Fibroblast of pulmonary artery (primary cell): ENCODE measurements at places on chromosomes 3 and 15.

GRCh38 chr3:66487465-66487864, 13.4 kb downstream of the LRIG1 start:
- no peak for DNase-seq

DNA sequence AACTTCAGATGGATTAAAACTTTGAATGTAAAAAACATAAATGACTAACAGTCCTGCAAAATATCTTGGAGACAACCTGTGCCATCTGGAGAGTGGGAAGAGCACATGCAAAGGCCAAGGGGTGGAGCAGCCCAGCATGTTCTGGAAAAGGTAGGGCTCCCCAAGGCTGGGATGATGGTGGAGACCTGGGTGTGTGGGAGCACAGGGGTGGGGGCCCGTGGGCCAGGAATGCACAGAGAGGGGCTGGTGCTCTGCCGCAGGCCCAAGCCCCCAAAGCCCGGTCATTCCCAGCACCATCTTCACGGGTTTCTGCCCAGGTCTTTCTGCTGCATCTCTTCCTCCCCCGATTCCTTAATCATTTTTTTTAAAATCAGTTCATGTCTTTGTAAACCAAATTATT, 9.7 kb upstream of the GATA2 start:
- DNase-seq, result no peak

DNA sequence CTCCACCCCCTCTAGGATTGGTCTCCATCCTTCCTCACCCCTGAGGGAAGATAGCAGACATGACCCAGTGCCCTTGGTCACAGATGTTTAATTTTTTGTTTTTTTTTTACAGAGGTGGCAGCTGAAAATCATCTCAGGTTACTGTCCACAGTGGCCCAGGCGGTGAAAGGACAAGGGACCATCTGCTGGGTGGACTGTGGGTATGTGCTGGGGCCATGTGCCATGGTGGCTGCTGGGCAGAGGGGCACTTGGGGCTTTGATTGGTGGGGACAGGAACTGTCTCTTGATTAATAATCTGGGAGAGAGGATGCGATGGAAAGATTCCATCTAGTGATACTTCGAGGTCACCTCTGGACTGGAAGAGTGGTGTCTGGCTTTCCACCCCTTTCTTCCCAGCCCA, 25.4 kb downstream of the PDIA5 start:
- DNase-seq, result no peak

DNA sequence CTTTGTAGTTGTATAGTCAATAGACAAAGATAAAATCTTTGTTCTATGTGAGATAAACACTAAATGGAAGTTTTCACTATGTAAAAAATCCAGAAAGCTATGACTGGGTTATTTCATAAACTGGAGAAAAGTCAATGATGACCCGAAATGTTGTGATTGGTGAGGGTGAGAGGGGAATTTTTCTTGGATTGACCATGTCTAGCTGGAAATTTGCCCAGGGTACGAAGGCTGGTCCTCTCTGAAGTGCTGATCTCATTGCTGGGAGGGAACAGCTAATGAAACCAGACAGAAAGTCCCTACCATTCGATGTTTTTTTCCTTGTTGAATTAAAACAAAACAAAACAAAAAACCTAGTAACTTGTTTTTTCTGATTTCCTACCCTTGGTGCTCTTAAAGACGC, 14.3 kb downstream of the TPRG1 start:
- peak; percentile 86 for DNase-seq

DNA sequence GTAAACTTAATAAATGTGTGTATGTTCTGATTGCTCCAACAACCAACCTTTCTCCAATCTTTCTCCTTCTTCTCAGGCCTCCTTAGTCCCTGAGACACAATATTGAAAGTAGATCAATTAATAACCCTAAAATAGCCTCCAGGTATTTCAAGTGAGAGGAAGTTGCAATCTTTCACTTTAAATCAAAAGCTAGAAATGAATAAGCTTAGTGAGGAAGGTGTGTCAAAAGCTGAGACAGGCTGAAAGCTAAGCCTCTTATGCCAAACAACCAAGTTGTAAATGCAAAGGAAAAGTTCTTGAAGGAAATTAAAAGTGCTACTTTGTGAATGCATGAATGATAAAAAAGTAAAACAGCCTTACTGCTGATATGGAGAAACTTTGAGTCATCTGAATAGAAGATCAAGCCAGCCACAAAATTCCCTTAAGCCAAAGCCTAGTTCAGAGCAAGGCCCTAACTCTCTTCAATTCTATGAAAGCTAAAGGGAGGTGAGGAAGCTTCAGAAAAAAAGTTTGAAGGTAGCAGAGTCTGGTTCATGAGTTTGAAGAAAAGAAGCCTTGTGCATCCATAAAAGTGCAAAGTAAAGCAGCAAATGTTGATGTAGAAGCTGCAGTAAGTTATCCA, 38.6 kb downstream of the CCDC80 start:
- DNase-seq, result no peak

DNA sequence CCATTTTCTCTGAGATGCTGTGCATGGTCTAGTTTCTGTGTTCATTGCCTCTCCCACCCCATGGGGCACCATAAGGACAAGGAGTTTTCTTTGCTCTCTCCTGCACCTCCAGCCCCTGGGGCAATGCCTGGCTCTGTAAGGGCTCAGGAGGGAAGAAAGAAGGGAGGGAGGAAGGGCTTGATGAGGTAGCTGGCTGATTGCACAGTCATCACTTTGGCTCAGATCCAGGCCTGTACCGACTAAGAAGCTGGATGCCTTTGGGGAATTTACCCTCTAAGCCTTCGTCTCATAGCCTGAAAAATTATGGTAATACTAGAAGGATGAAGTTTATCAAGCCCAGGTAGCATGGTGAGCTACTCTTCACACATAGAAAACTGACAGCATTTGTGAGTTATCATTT, 382.9 kb downstream of the GABRG3 start:
- DNase-seq, result no peak

DNA sequence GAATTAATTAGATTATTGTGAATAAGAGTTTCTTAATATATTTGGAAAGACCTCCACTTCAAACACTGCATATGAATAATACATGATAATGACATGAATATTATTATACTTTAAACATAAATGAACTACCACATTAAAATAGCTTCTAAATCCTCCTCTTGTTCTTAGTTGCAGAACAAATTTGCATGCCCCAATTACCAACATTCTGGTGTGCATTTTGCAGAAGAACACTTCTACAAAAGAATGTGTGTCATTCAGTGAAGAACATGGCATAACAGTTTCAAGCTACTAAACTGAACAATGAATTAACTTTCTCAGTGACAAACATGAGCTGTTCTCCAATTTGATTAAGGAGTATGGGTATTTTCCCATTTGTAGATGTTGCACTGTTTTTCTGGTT, 711.3 kb upstream of the NAALADL2 start:
- no peak for DNase-seq

DNA sequence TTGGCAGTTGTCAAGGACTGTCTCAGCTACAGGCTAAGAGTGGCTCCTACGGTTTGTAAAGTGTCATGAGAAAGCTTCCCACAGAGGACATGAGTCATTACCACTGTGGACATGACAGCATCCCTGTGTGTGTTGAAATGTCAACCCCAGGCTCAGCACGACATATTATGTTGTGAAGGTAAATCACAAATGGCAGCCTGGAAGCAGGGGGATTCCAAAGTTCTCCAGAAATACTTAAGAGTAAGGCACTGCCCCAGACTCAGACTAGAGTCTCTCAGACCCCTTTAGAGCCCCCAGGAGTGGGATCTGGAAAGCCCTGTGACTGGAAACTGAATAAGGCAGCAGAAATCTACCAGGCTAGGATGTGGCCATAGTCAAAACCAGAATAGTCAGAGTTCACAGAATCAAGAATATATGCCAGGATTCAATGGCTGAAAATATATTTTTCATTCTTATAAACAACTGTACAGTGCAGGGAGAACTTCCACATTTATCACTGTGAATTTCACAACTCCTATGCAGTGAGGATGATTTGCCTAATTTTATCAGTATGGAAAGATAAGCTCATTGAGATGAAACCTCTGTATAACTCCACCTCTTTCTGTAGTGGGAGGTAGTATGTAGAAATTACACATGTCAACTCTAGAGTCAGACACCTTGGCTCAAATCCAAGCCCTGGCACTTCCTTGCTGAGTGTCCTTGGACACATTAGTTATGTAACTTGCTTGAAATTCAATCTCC, 237.1 kb upstream of the CFAP20DC start:
- no peak for DNase-seq

- peak; percentile 45 for DNase-seq
Measured at GRCh38 chr15:73781038-73781925, 28.1 kb upstream of the INSYN1 start.

DNA sequence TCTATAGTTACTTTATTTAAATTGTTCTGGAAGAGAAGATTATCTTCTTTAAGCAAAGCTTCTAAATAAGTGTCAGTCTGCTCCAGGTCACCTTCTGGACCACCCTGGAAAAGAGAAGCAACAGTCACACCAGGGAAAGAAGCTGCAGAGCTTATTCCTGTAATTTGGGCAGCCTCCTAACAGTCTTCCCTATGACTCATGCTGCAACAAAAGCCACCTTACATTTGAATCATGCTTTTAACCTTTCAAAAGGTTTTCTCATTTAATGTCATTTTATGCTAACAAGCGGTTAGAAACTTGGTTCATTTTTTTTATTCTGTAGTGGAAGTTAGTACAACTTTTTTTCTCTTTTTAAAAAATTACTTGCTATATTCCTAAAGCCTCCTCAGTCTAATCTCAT, 5.3 kb upstream of the GUCA1C start:
- no peak for DNase-seq

GRCh38 chr3:153595186-153595815, 433.3 kb downstream of the RAP2B start:
- peak; percentile 78 for DNase-seq

GRCh38 chr3:11634081-11634635, 9.6 kb downstream of the VGLL4 start:
- DNase-seq, result no peak

DNA sequence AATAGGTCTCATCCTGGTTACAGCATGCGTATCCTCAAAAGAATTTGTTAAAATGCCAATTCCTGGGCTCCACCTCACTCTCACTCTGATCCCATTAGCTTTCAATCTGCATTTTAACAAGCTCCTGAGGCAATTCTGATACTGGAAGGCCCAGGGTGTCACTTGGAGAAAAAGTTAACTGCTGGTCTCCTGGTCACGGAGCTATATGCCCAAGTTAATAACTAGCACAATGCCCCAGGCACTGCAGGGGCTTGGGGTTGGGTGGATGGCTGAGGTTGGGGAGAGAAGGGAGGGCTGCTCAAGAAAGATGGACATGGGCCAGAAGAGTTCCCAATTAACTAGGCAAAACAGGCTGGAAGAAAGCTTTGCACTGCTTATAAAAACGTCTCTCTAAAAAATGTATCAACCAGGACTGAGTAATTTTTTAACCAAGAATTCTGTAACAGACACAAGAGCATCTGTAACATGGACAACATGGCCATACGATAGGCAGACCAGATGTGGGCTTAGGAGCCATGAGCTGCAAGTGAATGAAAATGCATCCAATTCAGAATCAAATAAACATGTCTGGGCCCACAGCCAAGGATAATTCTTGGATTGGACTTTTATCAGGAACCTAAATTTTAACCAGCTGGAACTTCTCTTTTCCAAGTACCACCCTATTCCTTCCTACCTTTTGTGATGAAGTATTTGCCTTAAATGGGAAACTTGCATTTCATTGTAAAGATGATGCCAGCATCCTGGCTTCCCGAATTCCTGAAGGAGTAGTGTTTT, 4.2 kb downstream of the IL17RD start:
- DNase-seq, result peak; percentile 58

DNA sequence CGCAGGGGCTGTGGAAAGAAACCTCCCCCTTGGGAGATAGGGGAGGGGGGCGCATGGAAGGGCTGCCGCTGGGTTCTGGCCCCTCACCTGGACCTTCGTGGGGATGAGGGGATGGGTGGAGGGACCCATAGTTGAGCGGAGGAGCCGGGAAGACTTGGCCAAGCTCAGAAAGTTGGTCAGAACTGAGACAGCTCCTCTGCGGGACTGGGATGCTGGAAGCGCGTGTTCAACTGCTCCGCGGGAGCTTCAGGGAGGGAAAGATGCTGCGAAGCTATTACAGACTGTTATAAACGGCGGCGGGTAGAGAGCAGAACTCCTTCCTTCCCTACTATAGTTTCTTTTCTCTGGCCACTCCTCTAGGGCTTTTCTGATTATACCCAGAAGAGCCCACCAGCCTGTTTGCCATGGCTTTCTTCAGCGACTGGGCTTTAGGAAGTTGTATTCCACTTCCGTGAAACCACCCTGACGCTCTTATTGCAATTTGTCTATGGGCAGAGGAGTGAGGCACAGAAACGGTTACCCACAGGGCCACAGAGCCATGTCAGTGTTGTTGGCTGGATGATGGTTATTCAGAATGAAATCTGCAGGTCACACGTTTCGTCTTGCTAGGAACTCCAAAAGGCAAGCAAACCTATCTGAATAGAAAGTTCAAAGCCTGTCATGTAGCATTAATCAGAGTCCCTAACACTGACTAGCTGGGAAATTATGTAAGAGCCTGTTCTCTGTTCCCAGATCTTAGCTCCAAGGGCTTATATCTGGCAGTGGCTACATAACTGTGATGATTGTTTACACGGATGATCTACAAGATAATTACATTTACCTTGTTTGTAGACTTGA, 1.1 kb downstream of the SYNPR start:
- DNase-seq, result no peak

DNA sequence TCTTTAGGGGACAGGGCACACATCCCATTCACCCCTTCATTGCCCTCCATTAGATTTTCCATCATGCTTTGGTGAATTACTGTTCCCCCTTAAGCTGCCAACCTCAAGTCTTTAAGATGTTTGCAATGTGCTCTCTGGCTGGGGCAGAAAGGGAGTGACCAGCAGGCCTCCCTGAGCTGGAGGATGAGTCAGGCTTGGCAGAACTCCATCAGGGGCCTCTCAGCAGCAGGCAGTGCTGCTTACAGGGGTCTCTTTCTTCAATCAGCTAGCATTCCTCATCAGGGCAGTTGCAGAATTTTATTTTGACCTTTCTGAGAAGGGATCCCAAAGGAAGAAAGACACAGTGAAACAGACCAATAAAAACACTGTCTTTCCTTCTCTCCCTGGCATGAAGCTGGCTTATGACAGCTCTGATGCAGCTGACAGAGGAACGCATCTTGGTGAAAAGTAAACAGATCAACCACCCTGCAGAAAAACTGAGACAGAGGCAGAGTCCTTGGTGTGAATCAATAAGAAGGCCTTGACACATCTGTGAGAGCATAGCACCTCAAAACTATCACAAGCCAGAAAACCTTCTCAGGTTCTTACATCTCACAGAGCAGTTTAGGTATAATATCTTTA, 88.7 kb upstream of the MRPL3 start:
- peak; percentile 53 for DNase-seq

DNA sequence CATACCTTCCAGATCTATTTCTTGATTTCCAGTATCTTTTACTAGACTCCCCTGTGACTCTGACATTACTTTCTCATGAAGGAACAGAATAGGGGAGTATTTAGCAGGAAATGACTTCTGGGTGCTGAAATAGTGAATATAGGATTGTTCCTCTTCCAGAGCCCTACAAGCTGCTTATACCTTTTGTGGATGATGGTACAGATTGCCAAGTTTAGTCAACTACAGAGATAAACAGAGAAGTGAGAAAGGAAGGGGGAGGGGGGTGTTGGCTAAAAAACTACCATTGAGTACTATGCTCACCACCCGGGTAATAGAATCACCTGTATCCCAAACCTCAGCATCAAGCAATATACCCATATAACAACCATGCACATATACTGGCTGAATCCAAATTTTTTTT, 298.3 kb upstream of the GPR149 start:
- no peak for DNase-seq

GRCh38 chr15:27906802-27907201, 192.3 kb downstream of the OCA2 start:
- DNase-seq, result no peak

GRCh38 chr3:133540896-133541674, 32.4 kb upstream of the CDV3 start:
- peak; percentile 76 for DNase-seq

- DNase-seq, result peak; percentile 71
Measured at GRCh38 chr3:191094057-191094845, 104.8 kb upstream of the OSTN start.

GRCh38 chr15:37104424-37104981, 4.2 kb upstream of the MEIS2 start:
- no peak for DNase-seq
